ENCODE measurements at places on chromosomes 7 and 10.

- no peak for DNase-seq
Observed at GRCh38 chr10:4770801-4771553, 55.0 kb upstream of the AKR1E2 start.

- DNase-seq = no peak
Observed at GRCh38 chr7:49486974-49487829, 286.2 kb upstream of the VWC2 start.

DNA sequence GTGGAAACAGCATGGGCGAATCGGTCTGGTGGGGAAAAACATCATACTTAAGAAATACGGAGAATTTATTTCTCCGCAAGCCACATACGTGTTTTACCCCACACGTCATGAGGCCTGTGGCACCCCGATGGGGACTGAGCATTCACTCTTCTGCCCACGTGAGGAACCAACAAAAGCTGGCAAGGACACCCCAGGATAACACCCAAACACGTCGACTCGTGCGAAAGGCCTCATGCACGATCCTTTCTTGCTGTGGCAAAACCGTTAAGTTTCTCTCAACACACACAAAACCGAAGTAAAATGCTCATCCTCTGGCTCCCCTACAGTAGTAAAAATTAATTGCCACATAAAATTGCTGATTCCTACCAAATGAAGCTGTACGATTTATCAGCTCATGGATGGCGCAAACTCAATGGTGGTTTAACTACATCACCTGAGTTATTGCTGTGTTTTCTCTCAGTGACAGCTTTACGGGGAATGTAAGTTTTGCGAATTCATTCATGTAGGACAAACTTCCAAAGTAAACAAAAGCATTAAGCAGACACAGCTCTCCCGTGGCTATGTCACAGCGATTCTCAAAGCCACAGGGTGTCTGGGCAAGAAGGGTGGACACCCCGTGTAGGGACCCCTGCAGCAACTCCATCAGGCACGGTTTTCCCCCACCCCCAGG is 97.0 kb downstream of the CTBP2 start:
- no peak for DNase-seq

GRCh38 chr7:151251328-151251688 is 2.8 kb upstream of the SMARCD3 start:
- no peak for DNase-seq

DNA sequence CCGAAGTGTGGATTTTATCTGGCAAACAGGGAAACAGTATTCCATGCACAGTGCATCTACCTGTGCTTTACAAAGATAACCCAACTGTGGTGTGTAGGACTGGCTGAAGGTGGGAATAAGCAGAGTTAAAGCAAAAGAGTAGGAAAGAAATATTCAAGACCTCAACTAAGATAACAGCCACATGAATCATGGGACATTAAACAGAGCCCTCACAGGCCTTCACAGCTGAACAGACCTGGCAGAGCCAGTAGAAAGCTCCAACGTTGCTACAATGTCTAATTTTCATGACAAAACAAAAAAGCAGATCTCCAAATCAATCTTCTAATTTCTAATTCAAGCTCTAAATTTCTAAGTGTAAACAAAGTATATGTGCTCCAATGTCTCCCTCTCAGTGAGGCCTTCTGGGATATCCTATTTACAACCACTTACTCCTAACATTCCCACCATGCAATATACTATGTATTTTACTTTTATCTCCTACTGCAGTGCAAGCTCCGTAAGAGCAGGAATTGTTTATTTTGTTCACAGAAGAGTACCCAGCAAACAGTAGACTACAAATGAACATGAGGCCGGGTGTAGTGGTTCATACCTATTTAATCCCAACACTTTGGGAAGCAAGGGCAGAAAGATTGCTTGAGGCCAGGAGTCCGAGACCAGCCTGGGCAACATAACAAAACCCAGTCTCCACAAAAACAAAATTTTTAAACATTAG is 63.5 kb downstream of the UBE2H start:
- no peak for DNase-seq

DNA sequence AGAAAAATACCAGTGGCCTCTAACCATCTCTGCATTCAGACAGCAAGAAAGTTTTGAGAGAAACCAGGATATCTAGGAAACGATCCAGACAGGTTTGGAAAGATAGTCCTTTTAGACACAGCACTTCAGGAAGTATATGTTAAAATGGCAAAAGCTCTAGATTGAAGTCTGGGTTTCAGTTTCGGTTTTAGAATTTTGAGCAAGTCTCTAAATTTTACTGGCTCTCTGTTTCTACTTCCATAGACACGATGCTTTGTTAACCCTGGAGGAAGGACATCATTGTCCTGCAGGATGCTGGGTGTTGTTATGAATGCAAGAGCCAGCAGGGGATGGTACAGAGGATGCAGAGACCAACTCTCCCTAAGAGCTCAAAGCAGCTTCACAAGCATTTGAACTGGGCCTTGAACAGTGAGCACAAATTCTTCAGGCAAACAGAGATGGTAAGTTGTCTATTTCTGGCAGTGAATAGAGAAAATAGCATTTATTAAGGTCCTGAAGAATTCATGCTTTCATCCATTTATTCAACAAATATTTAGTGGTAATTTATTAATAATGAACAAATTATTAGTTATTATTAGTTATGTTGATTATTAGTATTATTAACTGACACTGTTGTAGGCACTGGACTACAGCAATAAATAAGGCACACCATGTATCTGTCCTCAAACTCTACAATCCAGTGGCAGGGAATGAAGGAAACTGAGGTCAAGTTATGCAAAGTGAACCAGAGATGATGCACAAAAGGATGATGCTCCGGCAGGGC is 152.7 kb upstream of the NRP1 start:
- no peak for DNase-seq

DNA sequence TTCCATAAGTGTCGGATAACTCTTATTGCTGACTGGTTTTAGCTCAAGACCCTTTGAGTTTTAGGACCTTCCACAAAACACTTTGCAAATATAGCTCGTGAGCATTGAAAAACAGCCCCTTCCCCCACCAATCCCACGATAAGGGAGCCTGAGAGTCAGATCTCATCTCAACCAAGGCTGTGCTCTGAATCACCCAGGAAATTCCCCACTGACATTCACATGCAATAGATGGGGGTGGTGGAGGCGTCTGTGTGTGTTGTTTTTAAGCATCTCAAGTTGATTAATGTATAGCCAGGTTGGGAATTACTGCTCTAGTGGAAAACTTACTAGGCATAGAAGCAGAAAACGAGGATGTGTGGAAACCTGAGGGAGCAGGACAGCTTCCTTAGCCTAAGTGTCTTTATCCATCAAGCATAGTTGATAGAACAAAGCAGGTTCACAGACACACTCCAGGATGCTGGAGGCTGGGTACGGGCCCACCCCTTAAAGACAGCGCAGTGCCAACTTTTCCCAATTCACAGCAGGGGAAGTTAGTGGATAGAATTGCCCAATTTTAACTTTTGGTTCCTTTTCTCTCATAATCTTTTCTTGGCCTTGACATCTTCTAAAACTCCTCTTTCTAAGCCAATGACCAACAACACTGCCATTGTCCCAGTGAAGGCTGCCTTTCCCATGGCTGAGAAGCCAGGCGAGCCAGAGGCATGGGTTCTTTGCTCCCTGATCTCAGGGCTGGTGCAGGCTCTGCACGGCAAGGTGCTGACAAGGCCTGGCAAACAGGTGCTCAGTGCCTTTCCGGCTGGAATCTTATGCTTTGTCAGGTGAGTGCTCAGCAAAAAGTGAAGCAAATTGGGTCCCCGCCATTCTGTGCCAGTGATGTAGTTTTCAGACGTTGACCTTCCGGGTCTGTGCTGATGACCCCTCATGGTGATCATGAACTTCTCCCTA is 98.5 kb upstream of the INSIG1 start:
- DNase-seq = no peak

GRCh38 chr7:150910996-150911422 is 58.7 kb downstream of the AOC1 start:
- no peak for DNase-seq

DNA sequence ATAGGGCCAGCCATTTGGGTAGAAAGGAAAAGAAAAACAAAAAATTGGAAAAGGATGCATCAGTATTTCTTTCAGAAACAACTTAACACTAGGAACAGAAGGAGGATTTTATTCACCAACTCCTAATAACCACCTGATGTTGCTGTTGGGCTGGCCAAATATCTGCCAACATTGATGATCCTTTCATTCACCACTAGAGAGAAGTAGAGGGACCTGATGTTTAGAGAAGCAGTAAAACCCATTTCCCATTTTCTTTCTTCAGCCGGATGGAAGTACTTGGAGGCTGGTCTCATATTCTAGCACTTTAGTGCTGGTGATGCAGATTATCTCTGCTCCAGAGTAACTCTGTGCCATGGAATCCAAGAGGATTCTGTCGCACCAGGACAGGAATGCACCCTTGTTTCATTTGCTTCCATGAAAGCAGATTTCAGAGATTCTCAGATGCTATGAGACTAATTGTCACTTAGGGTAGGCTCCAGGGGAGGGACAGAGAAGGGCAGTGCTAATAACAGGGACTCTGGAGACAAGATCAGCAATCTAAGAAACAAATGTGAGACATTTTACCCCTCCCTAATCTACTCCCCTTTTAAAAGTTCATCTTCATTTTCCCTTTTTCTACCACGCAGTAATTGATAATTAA is 3.1 kb downstream of the KLLN start:
- no peak for DNase-seq

- DNase-seq = no peak
Observed at GRCh38 chr7:1645476-1645875, 24.6 kb upstream of the ELFN1 start.

GRCh38 chr10:97065686-97066660 is 119.8 kb downstream of the SLIT1 start:
- DNase-seq = no peak

DNA sequence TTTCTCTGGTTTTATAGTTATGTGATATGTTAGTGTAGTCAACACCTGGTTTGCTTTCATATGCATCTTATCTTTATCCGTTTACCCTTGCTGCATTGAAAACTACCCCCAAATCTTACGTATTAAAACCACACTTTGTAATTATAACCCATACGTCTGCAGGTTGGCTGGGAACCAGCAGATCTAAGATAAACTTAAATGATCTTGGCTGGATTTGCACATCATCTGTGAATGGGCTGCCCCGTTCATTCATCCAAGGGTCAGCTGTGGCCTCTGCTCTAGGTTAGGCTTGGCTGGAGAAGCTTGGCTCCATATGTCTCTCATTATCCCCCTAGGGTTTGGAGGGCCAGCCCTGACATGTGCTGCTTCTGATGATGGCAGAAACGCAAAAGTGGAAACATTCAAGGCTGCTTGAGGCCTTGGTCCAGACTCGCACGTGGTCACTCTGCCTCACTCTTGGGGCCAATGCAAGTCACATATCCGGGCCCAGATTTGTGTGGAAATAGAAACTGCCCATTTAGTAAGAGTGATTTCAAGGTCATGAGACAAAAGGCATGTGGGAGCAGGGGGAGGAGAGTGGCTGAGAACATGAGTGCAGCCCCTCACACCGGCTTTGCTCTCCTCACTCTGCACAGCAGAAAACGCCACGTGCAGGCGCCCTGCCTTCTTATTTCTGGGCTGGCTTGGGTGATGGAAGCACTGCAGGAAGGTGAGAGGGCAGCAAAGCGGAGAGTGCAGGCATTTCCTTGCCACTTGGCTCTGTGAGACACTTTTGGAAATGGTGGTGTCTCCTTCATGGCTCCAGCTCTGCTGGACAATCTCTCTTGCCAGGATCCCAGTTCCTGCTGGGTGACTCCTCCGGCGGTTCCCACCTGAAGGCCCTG is 553.8 kb downstream of the GLRX3 start:
- DNase-seq = no peak

DNA sequence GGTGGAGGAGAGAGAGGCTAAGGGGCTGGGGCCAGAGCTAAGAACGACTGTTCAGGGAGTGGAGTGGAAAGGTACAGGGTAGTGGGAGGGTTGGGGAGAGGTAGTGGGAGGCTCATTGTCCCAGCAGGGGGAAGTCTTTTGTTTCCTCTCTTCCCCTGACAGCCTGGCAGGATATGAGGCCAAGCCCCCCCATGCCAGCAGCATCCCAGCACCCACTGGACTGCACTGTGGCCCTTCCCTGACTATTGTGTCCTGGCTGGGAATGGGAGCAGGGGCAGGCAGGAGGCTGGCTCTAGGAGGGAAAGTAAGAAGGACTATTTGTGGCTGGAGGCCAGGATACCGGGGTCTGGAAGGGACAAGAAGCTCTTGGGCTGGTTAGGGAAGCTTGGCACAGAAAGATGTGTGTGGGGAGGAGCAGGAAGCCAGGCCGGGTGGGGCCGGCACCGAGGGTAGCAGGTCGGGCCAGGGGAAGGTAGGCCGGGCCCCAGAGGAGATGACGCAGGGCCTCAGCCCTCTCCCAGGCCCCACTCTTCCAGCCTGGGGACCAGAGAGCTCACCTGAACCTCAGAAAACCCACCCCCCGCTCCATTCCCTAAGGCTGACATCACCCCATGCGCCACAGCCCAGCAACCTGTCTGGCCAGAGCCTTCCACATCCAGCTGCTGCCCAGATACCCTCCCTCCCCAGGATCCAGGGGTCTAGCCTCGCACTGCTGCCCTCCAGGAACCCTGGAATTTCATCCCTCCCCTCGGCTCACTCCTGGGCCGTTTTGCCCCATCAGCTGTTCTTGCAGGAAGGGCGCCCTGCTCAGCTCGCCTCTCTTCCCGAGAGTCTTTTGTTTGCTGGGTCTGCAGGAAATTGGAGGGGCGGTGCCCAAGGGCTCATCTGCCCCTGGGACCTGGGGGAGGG is 8.8 kb upstream of the EPHB4 start:
- no peak for DNase-seq

DNA sequence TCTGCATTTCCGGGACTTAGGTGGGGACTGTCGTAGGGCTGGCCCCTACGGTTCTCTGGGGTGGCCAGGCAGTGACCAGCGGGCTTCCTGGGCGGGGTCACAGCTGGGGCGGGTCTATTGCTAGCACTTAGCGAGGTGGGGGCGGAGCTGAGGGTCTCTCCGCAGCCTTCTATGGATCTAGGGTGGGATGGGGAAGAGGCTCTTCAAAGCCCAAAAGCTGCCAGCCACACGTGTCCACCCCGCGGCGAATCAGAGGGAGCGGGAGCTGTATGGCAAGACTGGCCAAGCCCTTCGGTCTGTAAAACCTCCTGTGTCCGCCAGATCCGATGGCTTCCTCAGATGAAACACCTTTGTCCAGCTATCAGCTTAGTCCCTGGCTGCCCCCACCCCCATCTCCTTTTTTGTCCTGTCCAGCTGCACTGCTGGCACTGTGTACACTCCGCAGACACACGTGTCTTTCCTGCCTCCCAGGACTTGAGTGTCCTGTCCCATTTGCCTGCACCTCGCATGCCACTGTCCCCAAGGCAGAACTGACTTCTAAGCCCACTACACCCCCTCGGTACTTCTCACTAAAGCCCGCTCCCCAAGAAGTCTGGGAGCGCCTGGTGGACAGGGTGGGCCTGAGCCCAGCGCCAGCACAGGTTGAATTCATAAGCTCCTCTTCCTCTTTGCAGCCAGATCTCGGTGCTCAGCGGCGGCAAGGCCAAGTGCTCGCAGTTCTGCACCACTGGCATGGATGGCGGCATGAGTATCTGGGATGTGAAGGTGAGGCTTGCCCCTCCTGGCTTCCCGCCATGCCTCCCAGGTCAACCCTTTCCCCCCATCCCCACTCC is 14.8 kb downstream of the PDAP1 start:
- DNase-seq = no peak

- DNase-seq = no peak
Observed at GRCh38 chr7:151885202-151885580, 8.3 kb upstream of the PRKAG2 start.

Measured in stimulated activated CD4-positive, alpha-beta T cell treated with anti-CD3 and anti-CD28 coated beads, Interleukin-1b, Interleukin-23, amount 100 ng/mL, for 4 hours (primary cell).